Left ventricle myocardium inferior (tissue), 1 donor: ENCODE measurements at places on chromosomes 3 and 15.

GRCh38 chr3:184596886-184597575 lies 35.4 kb downstream of the EPHB3 start:
- peak overlapping the region; percentile 80 for H3K27ac ChIP-seq
- DNase-seq: no peak
- H3K4me1 ChIP-seq: peaks cover 41% of the 10 kb centered on the region
- H3K27me3 ChIP-seq: peaks cover 6% of the 10 kb centered on the region
- H3K4me3 ChIP-seq: no peak overlapping the region

- H3K36me3 ChIP-seq: no peaks in the 10 kb centered on the region
- H3K4me1 ChIP-seq: peaks cover 10% of the 10 kb centered on the region
- peaks cover 7% of the 10 kb centered on the region for H3K27me3 ChIP-seq
- no peak overlapping the region for H3K4me3 ChIP-seq
- DNase-seq: no peak
Measured at GRCh38 chr3:195591220-195591619, 7.5 kb upstream of the APOD start.

- H3K27me3 ChIP-seq: no peaks in the 10 kb centered on the region
- H3K4me1 ChIP-seq: no peaks in the 10 kb centered on the region
- no peak overlapping the region for H3K4me3 ChIP-seq
- DNase-seq: no peak
- H3K36me3 ChIP-seq: no peaks in the 10 kb centered on the region
Measured at GRCh38 chr3:101279765-101280385, 40.5 kb downstream of the IMPG2 start.

DNA sequence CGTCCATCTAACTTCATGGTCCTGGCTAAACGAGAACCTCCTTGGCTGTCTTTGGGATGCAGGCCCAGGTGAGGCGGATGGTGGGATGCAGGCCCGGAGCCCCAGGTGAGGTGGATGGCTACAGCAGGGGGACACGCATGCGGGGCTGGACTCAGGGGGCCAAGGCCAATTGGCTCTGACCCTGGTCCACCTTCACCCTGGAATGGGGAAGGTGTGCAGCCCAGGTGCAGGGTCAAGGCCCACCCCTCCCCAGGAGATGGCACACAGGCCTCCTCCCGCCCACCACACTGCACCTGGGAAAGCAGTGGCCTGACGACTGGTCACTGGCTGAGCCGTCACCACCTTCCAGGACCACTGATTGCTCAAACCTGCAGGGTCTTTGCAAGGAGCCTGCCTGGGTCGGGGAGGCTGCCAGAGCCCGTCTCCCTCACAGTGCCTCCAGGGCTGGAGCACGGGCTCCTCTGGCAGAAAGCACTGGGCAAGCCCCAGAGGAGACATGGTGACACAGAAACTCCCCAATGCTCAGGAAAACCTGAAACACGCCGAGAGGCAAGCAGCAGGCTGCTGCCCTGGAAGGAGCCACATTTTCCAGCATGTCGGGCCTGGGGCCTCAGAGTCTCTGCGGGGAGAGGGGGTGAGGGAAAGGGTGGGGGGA lies 159.6 kb downstream of the LRRK1 start:
- no peaks in the 10 kb centered on the region for H3K27me3 ChIP-seq
- no peaks in the 10 kb centered on the region for H3K36me3 ChIP-seq
- no peaks in the 10 kb centered on the region for H3K4me1 ChIP-seq

- H3K36me3 ChIP-seq: no peaks in the 10 kb centered on the region
- no peak overlapping the region for H3K4me3 ChIP-seq
- no peaks in the 10 kb centered on the region for H3K4me1 ChIP-seq
- no peaks in the 10 kb centered on the region for H3K27me3 ChIP-seq
Measured at GRCh38 chr3:8838765-8839423, 69.5 kb upstream of the OXTR start.

DNA sequence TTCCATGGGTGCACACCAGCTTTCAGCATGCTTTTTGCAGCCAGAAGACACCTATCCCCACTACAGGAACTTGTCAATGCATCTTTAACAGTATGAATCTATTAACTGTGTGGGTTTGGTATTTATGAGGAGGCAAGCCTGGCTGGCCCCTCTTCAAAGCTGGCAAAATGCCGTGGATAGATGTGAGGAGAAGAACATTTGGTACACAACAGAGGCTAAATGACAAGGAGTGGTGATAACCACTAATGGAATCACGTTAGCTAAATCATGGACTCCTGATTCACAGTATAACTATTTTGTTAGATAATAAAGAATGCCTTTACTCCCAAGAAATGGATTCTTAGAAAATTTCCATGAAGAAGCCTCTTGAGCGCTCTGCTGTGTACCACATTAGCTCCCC lies 187.2 kb downstream of the CLSTN2 start:
- no peaks in the 10 kb centered on the region for H3K27me3 ChIP-seq
- DNase-seq: no peak
- H3K36me3 ChIP-seq: no peaks in the 10 kb centered on the region
- H3K27ac ChIP-seq: no peak overlapping the region

GRCh38 chr3:33417066-33417673 lies 23.0 kb downstream of the UBP1 start:
- peaks cover 54% of the 10 kb centered on the region for H3K36me3 ChIP-seq
- H3K4me1 ChIP-seq: no peaks in the 10 kb centered on the region
- DNase-seq: no peak
- no peak overlapping the region for H3K27ac ChIP-seq

GRCh38 chr15:73965094-73965757 lies 26.9 kb downstream of the STOML1 start:
- H3K36me3 ChIP-seq: no peaks in the 10 kb centered on the region
- DNase-seq: no peak
- no peaks in the 10 kb centered on the region for H3K27me3 ChIP-seq
- H3K4me1 ChIP-seq: peaks cover 5% of the 10 kb centered on the region
- H3K27ac ChIP-seq: no peak overlapping the region

GRCh38 chr3:15805756-15806266 lies 8.0 kb upstream of the ANKRD28 start:
- H3K36me3 ChIP-seq: no peaks in the 10 kb centered on the region
- no peak overlapping the region for H3K27ac ChIP-seq
- H3K4me3 ChIP-seq: no peak overlapping the region

- H3K27ac ChIP-seq: peak overlapping the region; percentile 5
- peaks cover 100% of the 10 kb centered on the region for H3K36me3 ChIP-seq
- DNase-seq: no peak
- H3K27me3 ChIP-seq: no peaks in the 10 kb centered on the region
- H3K4me3 ChIP-seq: no peak overlapping the region
- peaks cover 6% of the 10 kb centered on the region for H3K4me1 ChIP-seq
Measured at GRCh38 chr3:53230041-53230621, 25.7 kb downstream of the TKT start.

- no peak for DNase-seq
- no peaks in the 10 kb centered on the region for H3K27me3 ChIP-seq
- H3K27ac ChIP-seq: no peak overlapping the region
- peaks cover 16% of the 10 kb centered on the region for H3K36me3 ChIP-seq
Measured at GRCh38 chr3:111173328-111173900, 101.8 kb downstream of the NECTIN3 start.

GRCh38 chr3:138539352-138539751 lies 54.7 kb downstream of the CEP70 start:
- no peak overlapping the region for H3K4me3 ChIP-seq
- H3K27me3 ChIP-seq: no peaks in the 10 kb centered on the region
- H3K4me1 ChIP-seq: no peaks in the 10 kb centered on the region
- H3K27ac ChIP-seq: no peak overlapping the region
- no peak for DNase-seq
- peaks cover 49% of the 10 kb centered on the region for H3K36me3 ChIP-seq

DNA sequence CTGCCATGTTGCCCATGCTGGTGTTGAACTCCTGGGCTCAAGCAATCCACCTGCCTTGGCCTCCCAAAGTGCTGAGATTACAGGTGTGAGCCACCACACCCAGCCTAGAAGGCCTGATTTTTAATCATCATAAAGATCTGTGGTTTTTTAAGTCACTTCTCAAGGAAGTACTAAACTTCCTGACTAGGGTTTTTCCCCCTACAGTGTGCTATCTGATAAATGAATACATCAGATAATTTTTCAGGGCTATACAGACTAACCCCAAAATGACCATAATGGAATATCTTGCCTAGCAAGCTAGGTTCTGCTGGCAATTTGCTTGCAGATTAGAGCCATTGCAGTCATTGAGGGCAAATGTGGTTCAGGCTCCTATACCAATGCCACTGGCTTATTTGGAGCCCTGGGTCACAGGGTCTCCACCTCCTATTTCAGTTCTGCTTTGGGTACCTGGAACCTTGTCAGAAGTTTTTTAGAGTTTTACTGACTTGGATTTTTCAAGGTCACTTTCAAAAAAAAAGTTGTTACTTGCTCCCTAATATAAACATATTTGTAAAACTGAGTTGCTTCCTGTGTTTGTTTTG lies 80.8 kb downstream of the SLC49A4 start:
- H3K4me3 ChIP-seq: no peak overlapping the region
- no peak overlapping the region for H3K27ac ChIP-seq
- H3K27me3 ChIP-seq: no peaks in the 10 kb centered on the region
- H3K36me3 ChIP-seq: peaks cover 39% of the 10 kb centered on the region
- no peak for DNase-seq
- no peaks in the 10 kb centered on the region for H3K4me1 ChIP-seq

DNA sequence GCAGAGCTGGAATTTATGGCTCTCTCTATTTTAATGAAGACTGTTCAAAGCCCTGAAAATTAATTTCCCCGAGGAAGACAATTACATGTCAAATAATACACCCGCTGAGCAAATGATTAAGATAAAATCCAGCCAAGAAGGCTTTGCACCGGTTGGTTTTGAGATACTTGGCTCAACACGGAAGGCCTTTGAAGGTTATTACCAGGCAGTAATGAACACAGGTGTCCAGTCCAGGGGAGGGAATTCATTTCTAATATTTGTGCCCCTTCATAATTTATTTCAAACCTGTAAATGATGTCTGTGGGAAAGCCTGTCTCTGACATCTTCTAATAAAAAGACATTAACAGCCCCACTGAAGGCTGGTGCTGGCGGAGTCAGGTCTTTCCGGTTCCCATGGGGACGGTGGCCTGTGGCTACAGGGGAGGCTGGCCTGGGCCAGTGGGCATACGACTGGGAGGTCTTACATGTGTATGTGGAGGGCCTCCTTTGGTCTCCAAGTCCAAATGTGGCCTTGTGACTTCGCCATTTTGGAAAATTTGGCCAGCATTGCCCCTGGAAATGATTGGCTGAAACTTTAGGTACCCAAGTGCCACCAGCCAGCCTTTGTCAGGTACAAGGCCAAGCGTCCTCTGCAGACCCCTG lies 49.9 kb upstream of the IQSEC1 start:
- no peak overlapping the region for H3K27ac ChIP-seq
- no peaks in the 10 kb centered on the region for H3K4me1 ChIP-seq
- no peak overlapping the region for H3K4me3 ChIP-seq
- no peak for DNase-seq
- H3K36me3 ChIP-seq: no peaks in the 10 kb centered on the region

- no peak overlapping the region for H3K4me3 ChIP-seq
- H3K36me3 ChIP-seq: no peaks in the 10 kb centered on the region
- no peaks in the 10 kb centered on the region for H3K4me1 ChIP-seq
- H3K27ac ChIP-seq: no peak overlapping the region
Measured at GRCh38 chr3:43874731-43875130, 184.0 kb downstream of the ABHD5 start.

GRCh38 chr3:148848410-148848809 lies 16.7 kb upstream of the CPA3 start:
- no peaks in the 10 kb centered on the region for H3K36me3 ChIP-seq
- no peak overlapping the region for H3K4me3 ChIP-seq
- H3K4me1 ChIP-seq: no peaks in the 10 kb centered on the region
- no peak for DNase-seq
- no peak overlapping the region for H3K27ac ChIP-seq

- peak overlapping the region; percentile 78 for H3K4me3 ChIP-seq
- peaks cover 9% of the 10 kb centered on the region for H3K36me3 ChIP-seq
- no peak for DNase-seq
- H3K4me1 ChIP-seq: peaks cover 53% of the 10 kb centered on the region
- H3K27ac ChIP-seq: peak overlapping the region; percentile 89
Measured at GRCh38 chr15:39578851-39579486, 1.9 kb upstream of the THBS1 start.

DNA sequence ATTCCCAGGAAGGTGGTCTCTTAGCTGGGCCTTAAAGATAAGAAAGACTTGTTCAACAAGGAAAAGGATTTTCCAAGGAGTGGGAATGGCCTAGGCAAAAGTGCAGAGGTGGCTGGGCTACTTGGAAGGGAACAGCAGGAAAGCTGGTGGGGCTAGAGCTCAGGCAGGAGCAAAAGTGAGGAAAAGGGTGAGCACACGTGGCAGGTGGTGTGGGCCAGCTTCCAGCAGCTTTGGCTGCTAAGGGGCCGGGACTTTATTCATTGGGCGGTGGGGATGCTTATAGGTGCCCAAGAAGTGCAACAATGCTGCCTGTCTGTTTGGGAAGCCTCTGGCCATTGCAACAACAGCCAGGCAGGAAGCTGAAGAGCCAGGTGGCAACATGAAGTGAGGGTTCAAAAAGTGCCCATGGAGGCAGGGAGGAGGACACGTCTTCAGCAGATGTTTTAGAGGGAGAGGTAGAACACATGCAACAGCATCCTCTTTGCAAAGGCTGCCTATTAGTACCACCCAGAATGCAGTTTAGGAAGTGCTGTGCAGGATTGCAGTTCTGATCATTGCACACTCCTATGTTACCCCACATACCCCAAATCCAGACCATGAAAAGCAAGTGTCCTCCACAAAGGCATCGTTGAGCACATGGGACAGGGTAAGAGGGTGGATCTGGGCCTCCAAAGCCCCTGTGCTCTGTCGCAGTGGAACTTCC lies 13.8 kb downstream of the ALDH1A3 start:
- no peak overlapping the region for H3K27ac ChIP-seq
- H3K36me3 ChIP-seq: no peaks in the 10 kb centered on the region
- peaks cover 81% of the 10 kb centered on the region for H3K27me3 ChIP-seq
- DNase-seq: no peak
- H3K4me1 ChIP-seq: peaks cover 23% of the 10 kb centered on the region

- DNase-seq: no peak
- H3K4me3 ChIP-seq: no peak overlapping the region
- no peaks in the 10 kb centered on the region for H3K27me3 ChIP-seq
Measured at GRCh38 chr3:181896605-181897004, 184.9 kb downstream of the SOX2 start.

DNA sequence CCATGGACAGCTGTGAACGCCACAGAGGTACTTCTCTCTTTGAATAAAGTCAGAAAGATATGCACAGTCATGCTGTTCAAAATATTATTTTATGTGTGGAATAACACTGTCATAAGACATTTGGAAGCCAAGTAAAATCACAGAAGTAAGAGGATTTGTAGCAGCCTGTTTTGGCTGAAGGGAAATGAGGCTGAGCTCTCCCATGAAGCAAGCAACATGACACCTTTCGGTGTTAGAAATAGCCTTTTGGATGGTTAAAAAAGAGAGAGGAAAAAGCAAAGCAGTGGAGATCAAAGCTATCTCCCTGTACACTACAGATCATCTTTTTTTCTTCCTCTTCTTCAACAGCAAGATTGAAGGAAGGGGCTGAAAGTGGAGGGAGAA lies 755.3 kb downstream of the ROBO1 start:
- H3K4me1 ChIP-seq: peaks cover 10% of the 10 kb centered on the region
- no peak for DNase-seq
- no peaks in the 10 kb centered on the region for H3K36me3 ChIP-seq
- no peak overlapping the region for H3K27ac ChIP-seq
- H3K4me3 ChIP-seq: no peak overlapping the region

DNA sequence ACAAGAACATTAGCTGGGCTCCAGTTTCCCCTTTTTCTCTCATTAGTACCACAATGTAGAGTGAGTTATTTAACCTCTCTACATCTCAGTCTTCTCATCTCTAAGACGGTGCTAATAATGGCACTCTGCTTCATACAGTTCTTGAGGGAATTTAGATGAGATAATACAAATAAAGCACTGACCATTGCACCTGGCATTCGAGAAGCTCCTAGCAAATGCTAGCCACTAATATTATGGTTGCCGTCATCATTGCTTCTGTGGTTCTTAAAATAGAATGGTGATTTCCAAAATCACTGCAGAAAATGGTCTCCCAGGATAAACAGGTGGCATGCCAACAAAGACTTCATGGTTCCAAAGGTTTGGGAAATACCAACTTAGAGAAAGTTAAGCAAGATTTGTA lies 213.0 kb downstream of the RORA start:
- H3K4me3 ChIP-seq: no peak overlapping the region
- no peaks in the 10 kb centered on the region for H3K36me3 ChIP-seq
- peaks cover 4% of the 10 kb centered on the region for H3K4me1 ChIP-seq
